ENCODE measurements at places on chromosomes 1 and 21.

GRCh38 chr1:1906185-1907097 lies 8.6 kb upstream of the CALML6 start:
- DNase-seq = no peak

DNA sequence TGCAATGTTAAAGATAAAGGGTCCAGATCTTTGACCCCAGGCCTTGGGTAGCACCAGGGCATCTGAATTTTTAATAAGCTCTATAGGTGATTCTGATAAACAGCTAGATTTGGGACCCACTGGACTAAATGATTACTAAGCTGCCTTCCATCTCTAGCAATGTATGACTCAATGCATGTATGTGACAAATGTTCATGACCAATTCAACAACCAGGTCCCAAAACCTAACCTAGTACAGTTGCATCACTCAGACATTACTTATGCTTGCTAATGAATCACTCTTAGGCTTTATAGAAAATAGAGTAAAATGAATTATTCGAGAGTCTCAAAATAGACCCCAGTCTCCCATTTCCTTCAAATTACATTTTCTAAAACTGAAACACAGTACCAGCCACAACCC lies 35.5 kb downstream of the RCAN1 start:
- no peak for DNase-seq

- no peak for DNase-seq
Measured at GRCh38 chr21:41169701-41170100, 1.7 kb downstream of the BACE2 start.

GRCh38 chr1:56563568-56563967 lies 15.8 kb downstream of the PLPP3 start:
- DNase-seq = no peak

DNA sequence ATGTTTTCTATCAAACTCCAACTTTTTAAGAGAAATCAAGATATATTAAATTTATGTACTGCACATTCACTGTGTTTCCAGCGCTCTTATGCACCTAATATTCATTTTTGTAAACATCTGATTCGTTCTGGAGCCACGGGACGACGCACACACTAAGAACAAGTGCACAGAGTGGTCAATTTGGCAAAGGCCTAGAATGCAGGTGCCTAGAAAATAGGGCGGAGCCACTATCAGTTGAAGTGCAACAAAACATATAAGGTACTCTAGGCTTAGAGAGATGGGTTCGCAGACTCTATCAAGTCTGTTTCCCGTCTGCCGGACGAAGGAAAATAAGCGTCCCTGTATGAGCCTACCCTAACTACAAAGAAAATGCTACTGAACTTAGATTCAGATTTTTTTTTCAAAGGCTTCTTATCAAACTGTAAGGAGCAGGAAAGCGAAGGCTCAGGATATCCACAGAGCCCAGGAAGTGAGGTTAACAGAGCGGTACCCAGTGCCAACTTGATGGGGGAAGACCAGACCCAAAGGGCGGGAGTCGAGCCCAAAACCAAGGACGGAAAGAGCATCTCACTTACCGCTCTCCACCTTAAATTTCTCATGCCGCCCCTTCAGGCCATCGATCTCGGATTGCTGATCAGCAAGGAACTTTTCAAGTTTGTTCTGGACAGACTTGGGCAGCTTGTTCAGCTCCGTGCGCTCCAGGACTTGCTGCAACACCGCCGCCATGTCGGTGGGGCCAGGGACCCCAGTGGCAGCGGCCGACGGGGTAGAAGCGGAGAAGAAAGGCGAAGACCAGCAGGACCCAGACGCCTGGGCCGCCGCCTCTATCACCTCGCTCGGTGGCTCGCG lies 526 bp downstream of the TPR start:
- DNase-seq = no peak

DNA sequence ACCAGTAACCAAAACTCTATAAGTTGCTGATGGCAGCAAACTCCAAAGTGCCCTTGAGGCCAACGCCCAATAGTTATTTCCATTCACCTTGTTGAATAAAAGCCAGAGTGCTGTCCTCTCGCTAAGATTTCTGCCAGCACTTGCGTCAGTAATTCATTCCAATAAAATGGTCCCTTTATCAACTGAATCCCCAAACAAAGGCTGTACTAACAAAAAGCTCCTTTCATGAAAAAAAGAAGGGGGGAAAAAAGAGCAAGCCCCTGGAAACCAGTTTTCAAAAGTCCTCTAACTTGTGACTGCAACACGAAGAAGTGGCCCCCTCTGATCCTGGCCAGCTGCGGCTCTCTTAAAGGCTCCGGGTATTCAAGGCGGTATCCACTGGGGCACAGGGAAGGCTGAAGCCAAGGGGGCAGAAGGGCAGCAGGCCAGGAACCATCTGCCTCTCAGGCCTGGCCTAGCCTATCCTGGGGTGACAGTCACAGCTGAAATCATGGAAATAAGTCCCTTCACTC lies 55.8 kb upstream of the ZNF326 start:
- no peak for DNase-seq

- no peak for DNase-seq
Measured at GRCh38 chr1:2019172-2019543, at the start of gene GABRD. TSS of gene GABRD (plus strand) at chr1:2019345. CDS start at chr1:2019424, 79 bp downstream.

DNA sequence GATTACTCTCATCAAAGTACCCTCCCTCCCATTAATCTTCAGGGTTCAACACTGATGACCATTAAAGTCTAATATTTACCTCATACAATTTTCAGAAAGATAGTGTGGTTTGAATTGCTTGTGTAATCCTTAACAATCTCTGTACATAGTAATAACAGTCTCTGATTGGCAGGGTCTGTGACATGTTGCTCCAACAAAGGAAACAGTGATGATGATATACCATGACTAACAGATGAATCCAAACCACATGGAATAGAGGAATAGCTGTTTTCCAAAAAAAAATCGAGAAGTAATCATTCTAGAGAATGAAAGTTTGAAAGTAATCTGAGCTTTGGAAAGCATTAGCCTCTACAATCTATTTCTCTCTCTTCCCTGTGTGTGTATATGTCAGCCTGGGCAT lies 610.1 kb upstream of the NEGR1 start:
- no peak for DNase-seq

DNA sequence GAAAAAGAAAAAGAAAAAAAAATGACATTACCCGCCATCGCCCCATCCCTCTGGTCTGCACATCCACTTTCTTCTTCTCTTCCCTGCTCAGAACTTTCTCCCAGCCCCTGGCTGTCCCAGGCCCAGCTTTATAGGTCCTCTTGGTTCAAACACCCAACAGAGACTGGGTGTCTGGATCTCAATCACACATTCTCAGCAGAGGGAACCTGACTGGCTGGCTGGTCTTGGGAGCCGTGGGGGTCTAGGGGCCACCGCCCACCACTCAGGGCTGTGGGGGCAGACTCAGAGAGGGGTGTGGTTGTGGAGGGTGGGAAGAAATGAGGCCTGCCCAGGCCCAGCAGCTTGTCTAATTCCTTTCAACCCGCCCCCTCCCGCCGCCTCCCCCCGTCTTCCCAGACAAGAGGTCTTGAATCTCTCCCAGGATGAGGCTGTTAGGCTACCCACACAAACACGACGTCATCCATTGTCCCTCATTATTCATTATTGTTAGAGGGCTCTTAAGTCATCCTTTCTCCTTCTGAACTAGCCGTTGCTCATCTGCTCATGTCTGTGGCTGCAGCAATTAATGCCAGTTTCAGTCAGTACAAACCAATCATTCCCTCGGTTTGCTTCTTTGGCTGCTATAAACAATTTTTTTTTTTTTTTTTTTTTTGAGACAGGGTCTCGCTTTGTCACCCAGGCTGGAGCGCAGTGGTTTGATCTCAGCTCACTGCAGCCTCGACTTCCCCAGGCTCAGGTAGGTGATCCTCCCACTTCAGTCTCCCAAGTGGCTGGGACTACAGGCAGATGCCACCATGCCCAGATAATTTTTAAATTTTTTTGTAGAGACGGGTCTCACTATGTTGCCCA lies 40.6 kb upstream of the CLIC4 start:
- DNase-seq = no peak

DNA sequence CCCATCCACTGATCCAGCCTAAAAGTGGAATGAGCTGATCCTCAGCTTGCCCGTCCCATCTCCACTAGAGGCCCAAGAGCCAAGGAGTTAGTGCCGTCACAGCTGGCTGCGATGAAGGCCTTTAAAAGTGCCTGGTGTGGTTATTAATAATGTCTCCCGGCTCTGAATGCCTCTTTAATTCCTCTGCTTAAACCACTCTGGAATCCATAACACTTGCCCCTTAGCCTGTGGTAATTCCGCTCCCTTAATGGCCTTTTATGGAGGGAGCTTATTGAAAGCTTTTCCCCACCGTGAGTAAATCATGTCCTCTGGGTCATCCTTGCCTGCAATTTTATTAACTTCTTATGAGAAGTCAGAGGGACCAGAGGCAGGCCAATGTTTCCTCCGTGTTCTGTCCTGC lies 55.4 kb downstream of the UBIAD1 start:
- DNase-seq = no peak

DNA sequence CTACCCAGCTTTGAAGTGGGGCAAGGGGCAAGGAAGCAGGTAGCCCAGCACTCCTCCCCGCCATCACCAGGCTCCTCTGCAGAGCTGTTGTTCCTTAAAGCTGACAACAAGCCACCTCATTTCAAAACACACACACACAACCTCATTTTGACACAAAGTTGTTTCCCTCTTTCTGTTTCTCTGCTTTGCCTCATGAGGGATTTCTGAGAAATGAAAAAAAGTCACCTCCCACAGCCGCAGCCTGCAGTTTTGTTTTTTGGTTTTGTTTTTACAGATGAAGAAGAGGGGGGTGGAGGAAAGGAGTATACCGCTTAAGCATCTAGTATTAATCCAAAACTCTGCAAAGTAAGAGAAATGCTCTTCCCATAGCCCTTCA lies 12.1 kb downstream of the MCL1 start:
- no peak for DNase-seq

DNA sequence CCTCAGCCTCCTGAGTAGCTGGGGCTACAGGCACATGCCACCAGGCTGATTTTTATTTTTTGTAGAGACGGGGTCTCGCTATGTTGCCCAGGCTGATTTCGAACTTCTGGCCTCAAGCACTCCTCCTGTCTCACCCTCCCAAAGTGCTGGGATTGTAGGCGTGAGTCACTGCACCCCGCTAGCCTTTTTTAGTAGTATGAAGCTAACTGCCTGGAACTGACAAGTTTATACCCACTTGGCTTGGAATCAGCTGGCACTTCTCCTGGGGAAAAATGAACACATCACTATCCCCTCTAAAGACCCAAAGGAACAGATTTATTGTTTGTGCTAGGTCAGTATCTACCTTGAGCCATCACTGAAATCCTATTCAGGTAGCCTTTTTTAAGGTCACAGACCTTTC lies 19.0 kb downstream of the TMEM63A start:
- DNase-seq = no peak

DNA sequence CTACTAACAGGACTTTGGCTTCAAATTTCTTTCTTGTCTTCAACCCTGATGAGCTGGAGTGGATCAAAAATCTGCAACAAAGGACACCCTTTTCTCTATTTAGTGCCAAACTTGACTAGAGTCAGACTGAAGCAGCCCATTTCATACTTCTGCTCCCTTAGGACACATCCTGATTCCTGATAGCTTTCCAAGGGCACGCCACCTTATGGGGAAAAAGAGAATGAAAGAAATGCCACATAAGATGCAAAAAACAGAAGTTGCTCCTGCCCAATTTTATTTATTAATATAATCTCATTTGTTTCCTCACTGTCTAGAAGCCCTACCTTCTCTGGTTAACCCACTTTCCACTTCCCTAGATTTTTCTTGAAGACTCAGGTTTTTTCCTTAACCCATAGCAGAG lies 72.7 kb upstream of the NBPF4 start:
- no peak for DNase-seq

DNA sequence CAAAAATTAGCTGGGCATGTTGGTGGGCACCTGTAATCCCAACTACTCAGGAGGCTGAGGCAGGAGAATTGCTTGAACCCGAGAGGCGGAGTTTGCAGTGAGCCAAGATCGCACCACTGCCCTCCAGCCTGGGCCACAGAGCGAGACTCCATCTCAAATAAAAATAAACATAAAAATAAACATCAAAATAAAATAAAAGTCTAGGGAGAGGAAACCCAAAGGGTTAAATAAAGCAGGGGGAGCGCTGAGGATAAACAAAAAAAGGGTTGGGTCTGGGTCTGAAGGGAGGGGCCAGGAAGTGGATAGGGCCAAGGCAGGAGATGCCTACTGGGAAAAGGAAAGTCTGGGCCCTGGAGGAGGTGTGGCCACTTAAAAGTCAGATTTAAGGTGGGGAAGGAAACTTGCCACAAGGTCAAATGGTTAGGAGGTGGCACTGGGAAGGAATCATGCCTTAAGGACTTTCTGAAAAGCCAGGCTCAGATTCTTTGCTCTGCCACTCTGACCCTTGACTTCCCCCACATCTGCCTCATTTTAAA lies 150.0 kb downstream of the ADSS2 start:
- no peak for DNase-seq

GRCh38 chr1:32773018-32773763 lies 44.0 kb downstream of the YARS1 start:
- DNase-seq = no peak

DNA sequence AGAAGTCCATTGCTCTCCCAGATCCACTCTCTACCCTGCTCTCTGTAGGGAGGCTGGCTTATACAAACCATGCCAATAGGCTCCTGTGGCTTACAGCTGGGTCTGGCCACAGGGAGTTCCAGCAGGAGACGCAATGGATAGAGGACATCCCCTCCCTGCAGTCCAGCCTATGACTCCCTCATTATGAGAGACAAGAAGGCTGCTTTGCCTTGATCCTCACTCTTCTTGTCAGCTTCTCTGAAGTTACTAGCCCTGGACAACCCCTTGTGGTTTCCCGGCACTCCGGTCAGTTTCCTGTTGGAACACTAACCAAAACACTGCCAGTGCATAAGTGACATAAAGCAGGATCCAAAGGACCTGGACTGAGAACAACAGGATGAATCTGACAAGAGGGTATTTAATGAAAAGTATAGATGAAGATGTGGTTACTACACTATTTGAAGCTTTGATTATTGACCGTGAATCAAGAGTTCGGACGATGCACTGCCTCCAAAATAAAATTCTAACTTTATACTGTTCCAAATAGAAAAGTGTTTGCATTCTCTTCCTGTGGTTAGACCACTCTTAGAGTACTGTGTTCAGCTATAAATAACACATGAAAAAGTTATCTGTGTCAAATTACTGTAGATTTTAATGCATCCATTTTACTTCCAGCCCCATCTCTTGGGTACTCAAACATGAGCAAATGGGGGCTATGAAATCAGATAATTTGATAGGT lies 32.7 kb upstream of the ZNF326 start:
- DNase-seq = no peak

DNA sequence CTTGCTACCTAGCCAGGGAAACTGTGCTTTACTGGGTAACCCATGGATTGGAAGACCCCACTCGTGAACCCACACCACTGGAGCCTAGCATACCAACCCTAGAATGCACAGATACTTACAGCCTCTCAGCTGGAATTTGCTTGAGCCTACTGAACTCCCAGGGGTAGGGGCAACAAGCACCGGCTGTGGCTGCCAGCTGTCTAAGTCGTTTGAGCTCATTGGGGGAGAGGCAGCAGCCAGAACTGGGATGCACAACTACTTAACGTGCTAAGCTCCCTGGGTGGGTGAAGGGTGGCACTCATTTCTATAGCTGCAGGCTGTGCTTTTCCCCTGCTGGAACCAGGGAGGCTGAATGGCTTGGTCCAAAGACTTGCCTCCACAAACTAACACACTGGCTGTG lies 212.4 kb downstream of the ZNF648 start:
- no peak for DNase-seq

- no peak for DNase-seq
Measured at GRCh38 chr21:39451332-39452206, at the start of gene SH3BGR. TSS of gene SH3BGR (plus strand) at chr21:39451970. CDS start at chr21:39452097, 127 bp downstream.

- no peak for DNase-seq
Measured at GRCh38 chr1:154398678-154399077, 6.5 kb upstream of the IL6R start.

All from esophagus squamous epithelium (tissue), 5 donors.